ENCODE measurements at places on chromosomes 12 and 14.
A peak's percentile ranks its signal among the peaks of the same experiment; 100 is the strongest.

GRCh38 chr12:93860668-93861373 is 183.6 kb downstream of the CRADD start:
- no peak for DNase-seq

DNA sequence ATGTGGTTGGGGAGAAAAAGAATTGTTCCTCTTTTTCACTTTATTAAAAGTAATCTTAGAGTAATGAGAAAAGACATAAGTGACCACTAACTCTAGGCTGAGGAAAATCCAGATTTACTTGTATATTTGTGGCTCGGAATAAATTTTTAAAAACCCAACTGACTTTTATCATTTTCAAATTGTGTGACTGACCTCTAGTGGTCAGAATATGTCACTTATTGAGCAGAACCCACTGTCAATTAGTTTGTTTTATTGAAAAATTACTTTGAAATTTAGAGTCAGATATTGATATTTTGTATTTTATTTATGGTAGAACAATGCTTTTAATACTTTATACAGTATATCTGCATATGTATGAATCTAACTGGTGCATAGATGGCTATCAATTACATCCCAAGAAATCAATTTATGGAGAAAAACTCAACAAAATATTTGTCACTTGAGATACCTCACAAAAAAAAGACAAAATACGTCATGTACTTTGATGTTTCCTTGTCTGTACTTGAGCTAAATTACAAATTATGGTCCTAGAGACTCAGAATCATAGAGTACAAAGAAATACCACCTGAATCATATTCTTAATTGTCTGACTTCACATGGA is 229.4 kb downstream of the CNTN1 start:
- peak; percentile 1 for DNase-seq

GRCh38 chr14:67311868-67312267 is 47.7 kb downstream of the ATP6V1D start:
- DNase-seq: no peak

DNA sequence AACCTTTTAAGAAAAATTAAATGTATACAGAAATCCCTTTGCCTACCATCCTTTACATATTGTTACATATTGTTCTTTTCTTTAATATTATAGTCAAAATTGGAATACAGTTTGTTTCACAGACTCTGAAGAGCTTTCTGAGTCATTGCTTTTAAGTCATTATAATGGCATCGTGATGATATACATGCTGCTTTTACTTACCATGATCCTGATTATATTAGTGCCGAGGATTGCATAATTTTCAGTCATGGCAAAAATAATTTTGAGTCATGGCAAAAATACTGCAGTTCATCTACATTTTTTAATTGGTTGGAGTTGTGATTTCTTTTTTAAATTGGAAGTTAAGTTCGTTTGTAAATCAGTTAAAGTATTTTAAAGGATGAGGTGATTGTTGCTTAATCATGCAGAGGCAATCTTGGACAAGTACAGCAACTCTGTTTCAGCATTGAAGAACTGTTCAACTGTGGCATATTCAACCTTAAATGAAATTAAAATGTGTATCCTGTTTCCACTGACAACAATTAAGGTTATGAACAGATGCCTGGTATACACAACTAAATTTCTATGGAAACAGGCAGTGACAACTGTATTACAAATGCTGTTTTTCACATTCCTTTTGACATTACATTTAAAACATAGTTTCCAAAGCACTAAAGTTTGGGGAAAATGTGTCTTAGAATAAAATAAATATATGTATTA is 142.3 kb downstream of the PCNX1 start:
- DNase-seq: no peak

- DNase-seq: no peak
Observed at GRCh38 chr14:21874946-21875345, 201.3 kb upstream of the OR4E1 start.

DNA sequence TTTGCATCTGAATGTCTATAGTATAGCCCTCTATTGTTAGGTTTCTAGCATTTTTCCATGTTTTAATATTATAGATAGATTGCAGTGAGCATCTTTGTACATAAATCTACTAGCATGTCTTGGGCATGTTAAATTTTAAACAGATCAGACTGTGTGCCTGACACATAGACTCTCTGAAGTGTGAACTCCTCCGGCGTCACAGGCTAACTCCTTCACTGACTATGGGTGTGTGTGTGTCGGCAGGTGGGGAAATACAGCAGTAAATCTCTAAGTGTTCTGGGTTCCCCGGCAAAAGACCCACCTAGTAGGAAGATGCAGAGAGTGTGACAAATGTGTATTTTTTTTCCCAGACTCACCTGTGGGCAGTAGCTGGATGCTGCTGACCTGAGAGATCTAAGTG is 2.3 kb downstream of the VWF start:
- DNase-seq: no peak

DNA sequence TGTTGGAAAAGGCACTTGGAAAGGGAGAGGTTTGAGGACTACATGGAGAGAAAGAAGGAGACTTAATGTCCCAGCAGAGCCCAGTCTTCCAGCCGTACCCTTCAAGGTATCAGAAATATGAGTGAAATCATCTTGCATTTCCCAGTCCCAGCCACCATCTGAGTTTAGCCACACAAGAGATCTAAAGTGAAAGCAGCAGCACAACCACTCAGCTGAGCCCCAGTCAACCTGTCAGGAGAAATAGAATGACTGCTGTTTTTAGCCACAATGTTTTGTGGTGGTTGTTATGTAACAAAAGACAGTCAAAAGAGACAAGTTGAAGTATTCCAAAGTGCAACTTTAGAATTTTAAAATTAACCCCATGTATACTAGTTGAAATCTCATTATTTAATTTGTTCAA is 28.0 kb downstream of the DERA start:
- DNase-seq: no peak

- no peak for DNase-seq
Observed at GRCh38 chr12:109115758-109116610, at the start of gene ACACB. Gene ACACB (plus strand): TSS chr12:109116587. CDS start chr12:109139406, 22,819 bp downstream.

DNA sequence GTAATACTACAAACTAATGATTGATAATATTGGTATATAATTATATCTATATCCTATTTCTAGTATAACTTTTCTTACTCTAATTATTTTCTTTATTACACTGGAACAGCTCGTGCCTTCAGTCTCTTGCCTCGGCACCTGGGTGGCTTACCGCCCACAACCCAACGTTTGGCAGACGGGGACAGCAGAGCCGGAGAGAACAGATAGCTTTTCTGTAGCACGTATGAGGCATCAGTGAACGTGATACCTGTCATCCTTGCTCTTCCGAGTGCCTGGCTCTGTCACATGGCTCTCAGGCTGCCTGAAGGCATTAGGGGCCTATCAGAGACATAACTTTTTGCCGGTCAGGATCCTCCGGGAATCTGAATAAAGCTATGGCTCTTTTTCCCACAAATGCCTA is 5.5 kb downstream of the PUS1 start:
- DNase-seq: no peak

- DNase-seq: no peak
Observed at GRCh38 chr14:68596701-68597100, 196.2 kb downstream of the ZFP36L1 start.

DNA sequence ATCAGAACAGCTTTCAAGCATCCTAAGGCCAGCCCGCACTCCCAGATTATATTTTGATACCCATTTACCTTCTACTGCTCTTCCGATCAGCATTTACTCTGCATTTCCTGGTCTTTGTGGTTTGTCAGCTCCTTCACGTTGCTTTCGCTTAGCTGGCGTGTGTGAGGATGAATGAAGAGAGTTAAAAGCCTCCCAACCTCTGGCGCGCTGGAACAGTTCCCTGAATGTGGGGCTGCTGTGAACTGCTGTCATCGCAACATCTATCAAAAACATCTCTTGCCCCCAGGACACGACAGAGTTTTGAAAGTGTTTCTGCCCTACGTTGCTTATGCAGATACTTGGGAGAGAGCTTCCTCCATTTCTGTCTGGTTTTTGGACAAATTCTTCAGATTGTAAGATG is 129.2 kb downstream of the KCNA5 start:
- no peak for DNase-seq

GRCh38 chr12:45178771-45179170 is 37.1 kb upstream of the ANO6 start:
- DNase-seq: no peak

DNA sequence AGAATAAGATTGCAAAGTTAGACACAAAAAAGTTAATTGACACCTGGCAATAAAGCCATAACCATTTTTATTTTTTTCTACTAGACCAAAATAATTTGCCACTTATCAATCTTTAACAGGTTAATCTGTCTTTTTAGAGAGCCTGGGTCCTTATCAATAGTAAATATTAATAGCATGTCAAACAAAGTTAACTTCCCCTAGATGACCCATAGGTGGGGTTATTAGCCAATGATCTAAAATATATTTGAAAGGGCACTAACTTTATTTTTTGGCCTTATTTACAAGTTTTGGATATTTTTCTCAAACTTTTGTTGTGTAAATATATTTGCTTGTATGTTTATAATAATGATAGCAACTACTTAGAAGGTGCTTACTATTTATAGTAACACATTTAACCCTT is 3.9 kb downstream of the ANKRD33 start:
- no peak for DNase-seq

DNA sequence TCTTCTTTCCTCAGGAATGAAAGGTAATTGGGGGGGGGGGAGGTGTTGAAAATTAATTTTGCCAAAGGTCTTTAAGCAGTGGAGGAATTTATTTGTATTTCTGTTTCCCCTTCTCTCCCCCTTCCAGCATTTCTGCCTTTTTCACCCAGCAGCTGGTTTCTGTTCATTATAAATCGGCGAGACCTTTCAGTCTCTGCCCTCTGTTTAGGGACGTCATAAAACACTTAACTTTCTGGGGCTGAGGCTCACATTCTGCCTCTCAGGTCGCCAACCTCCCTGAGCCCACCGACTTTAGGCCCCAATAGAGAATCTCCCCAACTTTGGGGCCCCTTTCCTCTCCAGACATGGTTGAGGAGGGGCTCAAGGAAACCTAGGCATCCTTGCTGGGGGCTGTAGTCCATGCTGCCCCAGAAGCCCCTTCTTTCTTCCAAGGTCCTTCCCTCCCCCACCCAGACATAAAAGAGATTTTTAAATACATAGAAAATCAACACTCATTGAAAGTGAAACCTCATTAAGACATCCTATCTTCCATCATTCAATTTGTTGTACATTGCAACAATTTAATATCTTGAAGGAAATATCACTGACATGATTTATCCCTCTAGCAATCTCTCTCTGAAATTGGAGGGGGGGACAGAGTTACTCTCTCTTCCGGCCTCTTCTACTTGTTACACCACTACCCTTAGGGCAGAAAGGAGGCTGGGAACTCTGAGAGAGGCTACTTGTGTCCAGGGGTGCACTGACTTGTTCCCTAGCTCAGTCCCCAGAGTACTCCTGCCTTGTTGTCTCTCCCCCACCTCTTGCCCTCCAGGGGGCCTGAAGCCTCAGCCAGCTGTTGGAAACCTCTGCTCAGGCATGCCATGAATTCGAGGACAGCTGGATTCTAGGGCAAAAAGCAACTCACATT is 2.5 kb upstream of the HOXC6 start:
- no peak for DNase-seq

GRCh38 chr14:101933209-101933608 is 31.2 kb upstream of the DYNC1H1 start:
- DNase-seq: no peak

DNA sequence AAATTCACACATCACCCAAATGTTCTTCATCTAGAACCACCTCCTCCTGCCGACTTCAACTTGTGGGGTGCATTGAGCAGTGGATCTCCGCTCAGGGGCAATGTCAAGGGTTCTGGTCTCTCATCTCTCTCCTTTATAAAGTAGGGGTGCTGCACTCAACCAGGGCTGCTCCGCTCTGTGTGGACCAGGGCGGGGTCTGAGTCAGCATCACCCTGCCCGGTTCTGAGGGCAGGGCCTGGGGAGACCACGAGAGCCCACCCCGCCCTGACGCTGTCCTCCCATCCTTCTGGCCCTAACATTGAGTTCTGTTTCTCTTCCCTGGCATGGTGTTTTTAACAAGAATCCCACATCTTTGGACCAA is 311.6 kb upstream of the DIO3 start:
- no peak for DNase-seq

- DNase-seq: no peak
Observed at GRCh38 chr14:100172811-100173210, 13.4 kb upstream of the DEGS2 start.

DNA sequence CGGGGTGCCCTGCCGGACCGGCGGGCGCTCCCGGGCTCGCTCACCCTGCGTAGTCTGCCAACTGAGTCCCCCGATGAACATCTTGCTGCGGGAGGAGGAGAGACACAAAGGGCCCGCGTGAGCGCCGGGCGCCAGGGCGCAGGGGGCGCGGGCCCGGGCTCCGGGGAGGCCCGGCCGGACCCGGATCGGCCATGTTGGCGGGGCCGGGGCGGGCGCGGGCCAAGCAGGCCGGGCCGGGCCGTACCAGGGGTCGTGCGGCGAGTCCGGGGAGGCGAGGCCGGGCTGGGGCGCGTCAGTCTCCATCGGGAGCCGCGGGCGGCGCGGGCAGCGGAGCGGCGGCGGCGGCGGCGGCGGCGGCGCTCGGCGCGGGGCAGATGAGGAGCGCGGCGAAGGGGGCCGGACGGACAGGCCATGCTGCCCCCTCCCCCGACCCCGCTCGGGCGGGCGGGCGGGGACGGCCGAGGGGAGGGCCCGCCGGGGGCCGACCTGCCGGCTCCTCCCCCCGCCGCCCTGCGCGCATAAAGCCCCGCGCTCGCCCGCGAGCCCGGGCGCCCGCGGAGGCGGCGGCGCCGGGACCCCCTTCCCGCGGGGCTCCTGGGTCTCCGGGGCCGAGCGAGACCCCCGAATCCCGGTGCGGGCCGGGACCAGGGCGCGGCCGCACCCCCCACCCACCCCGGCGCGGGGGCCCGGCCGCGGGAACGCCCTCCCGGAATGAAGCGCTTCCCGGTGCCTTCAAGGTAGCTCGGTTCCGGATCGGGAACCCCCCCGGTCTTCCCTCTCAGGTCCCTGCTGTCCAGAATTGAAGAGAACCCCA is at the start of gene MSI1:
TSS of gene MSI1 (minus strand) at position 376 of the 814 bp plus-strand sequence. CDS start at position 303, 73 bp downstream.
- DNase-seq: no peak

- no peak for DNase-seq
Observed at GRCh38 chr12:45670346-45671065, 59.0 kb upstream of the ARID2 start.

DNA sequence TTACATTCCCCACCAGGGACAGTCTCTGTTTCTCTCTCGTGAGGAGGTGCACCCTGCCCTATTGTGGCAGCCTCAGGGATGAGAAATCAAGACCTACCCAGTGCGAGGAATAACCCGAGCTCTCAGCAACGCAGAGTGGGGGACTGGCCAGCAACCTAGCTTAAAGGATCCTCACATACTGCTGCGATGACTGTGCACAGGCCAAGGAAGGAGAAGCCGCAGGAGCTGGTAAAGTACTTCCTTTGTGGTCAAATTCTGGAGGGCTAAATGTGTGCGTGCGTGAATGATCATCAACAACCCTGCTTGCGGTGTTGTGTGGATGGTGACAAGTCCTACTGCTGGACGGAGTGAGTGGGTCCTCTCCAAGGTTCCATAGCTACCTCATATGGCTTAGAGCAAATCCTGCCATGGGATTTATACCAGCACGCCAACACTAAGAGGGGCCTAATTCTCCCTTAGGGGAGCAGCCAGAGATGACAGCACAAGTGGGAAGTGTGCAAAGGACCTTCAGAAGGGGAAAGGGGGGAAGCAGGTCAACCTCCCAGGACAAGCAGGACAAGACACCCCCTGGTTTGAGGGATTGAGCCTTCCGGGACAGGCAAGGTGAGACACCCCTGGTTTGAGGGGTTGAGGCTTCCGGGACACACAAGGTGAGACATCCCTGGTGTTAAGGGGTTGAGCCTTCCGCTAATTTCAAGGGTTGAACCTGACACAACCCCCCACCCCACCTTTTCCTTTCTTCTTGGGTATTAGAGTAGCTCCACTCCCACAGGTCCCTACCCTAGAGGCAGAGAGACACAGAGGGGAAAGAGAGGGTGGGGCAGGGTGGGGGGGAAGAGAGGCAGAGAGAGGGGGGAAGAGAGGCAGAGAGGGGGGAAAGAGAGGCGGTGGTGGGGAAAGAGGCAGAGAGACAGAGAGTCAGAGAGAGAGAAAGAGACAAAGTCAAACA is 58.8 kb upstream of the AP4S1 start:
- DNase-seq: no peak
